Natural killer cell (primary cell): ENCODE measurements at places on chromosomes 4 and X. TPM values are rescaled to one million over a fixed set of nuclear protein-coding genes. Genes with fewer than 3 reads are reported as not detected.

The HAND2 gene
- not detected for total RNA-seq

The CNGA1 gene
- not detected for total RNA-seq

The SUPT20HL1 gene
- total RNA-seq: not detected

The MAGEA9 gene
- total RNA-seq: not detected

The MAB21L2 gene
- total RNA-seq: not detected

The CYTL1 gene
- total RNA-seq: 1.9 TPM

The ARHGAP6 gene
- 1.8 TPM for total RNA-seq

The KLF8 gene
- total RNA-seq: 11.9 TPM

The NLGN3 gene
- 4.0 TPM for total RNA-seq

The PRRG1 gene
- total RNA-seq: not detected

The CENPVL1 gene
- not detected for total RNA-seq

The QDPR gene
- 8.8 TPM for total RNA-seq

The HMX1 gene
- not detected for total RNA-seq

The SH3TC1 gene
- 54.9 TPM for total RNA-seq

The CFI gene
- not detected for total RNA-seq

The HTN3 gene
- total RNA-seq: not detected

The SLC7A11 gene
- not detected for total RNA-seq

The CT83 gene
- total RNA-seq: not detected

The VCX2 gene
- total RNA-seq: not detected

The C1QTNF7 gene
- not detected for total RNA-seq

The TEX13C gene
- total RNA-seq: not detected

The ATRX gene
- total RNA-seq: 136 TPM

The TTC29 gene
- total RNA-seq: not detected

The PABPC1L2A gene
- total RNA-seq: not detected

The IL2 gene
- total RNA-seq: not detected

The AGTR2 gene
- total RNA-seq: not detected

The RAB9B gene
- total RNA-seq: 0.45 TPM

The ADGRG4 gene
- not detected for total RNA-seq

The CTAG2 gene
- not detected for total RNA-seq

The CLDN22 gene
- total RNA-seq: not detected

The STS gene
- total RNA-seq: 2.4 TPM

The BOD1L1 gene
- 67.7 TPM for total RNA-seq

The NAT8L gene
- total RNA-seq: not detected

The UTP3 gene
- 23.1 TPM for total RNA-seq
